ENCODE measurements at places on chromosomes 7 and 10.

GRCh38 chr7:90595801-90596670 is at the start of gene CDK14:
CDK14 (plus strand) TSS chr7:90596321; CDS start chr7:90596628, 307 bp downstream.
- peak; percentile 65 for DNase-seq

DNA sequence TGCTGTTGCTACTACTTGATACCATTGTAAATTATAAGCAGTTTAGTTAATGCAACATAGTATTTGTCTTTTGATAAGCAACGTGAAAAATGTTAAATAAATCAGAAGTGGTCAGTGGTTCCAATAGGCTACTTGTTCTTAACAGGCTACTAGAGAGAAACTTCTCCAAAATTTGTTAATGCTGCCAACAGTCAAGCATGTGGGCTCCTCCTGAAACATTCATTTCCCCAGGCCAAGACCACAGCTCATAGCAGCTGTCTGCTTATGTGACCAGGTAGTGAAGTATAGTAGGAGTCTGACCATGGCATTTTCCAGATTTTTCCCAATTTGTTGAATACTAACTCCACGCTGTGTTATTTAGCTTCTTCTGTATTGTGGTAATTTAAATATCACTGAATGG is 81.0 kb downstream of the CYP51A1 start:
- no peak for DNase-seq

GRCh38 chr7:42747044-42747443 is 164.8 kb downstream of the C7orf25 start:
- peak; percentile 23 for DNase-seq

GRCh38 chr7:25579778-25580075 is 351.4 kb upstream of the NPVF start:
- DNase-seq, result no peak

GRCh38 chr7:12258074-12258473 is 47.0 kb downstream of the TMEM106B start:
- peak; percentile 34 for DNase-seq

DNA sequence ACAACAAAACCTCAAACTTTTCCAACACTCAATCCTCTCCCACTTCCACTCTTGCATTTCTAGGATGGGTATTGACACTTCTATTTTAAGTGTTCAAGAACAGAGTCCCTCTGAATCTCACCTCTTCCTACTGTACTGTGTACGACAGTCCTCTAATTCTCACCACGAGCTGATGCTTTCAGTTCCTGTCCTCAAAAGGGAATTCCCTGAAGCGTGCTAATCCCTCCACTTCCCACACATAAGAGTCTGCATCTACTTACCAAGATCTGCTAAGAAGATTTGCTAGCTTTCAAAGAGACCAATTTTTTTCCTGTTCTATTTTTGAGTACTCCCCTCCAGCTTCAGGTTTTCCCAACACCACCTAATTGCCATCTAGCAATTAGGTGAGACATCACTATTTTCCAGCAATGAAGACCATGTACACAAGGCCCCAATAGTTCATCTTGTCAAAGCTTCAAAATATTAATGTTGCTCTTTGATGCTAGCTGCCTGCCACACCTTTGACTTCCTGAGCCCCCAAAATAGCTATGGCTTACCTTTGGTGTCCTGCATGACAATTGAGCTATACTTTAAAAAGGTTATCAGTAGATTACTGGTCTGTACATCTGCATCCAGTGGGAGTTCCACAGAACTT is 54.4 kb downstream of the ARMH3 start:
- no peak for DNase-seq

DNA sequence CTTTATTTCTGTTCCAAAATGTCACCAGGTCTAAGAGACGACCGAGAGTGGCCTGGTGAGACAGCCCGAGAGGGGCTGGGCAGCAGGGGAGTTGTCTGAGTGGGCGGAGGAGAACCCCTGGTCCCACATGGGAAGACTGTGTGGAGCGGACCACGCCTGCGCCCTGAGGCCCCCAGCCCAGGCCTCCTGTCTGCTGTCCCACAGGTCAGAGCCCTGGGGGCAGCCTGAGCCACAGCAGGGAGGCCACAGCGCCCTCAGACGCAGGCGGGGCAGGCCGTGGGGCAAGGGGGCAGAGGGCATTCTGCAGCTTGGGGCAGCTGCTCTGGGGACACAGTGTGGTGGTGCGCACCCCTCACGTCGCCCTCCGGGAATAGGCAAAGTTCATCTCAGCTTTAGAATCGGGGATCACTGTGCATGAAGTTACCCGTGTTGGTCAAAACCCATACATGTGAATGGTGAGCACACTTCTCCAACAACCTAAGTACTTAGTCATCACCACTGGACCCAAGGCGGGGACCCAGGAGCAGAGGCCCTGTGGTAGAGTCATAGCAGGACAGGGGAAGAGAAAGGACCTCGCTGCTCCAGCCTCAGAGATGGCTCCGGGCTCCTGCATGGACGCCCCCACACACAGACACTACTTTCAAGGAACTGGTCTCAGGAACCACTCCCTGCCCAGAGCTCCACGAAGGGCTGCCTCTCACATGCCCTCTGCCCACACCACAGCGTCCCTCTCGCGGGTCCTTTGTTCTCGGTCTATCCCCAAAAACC is 214.7 kb downstream of the ELFN1 start:
- peak; percentile 12 for DNase-seq

GRCh38 chr10:32949221-32949678 is 8.8 kb downstream of the ITGB1 start:
- peak; percentile 32 for DNase-seq

- DNase-seq, result no peak
Measured at GRCh38 chr10:114489521-114490310, 85.4 kb upstream of the AFAP1L2 start.

DNA sequence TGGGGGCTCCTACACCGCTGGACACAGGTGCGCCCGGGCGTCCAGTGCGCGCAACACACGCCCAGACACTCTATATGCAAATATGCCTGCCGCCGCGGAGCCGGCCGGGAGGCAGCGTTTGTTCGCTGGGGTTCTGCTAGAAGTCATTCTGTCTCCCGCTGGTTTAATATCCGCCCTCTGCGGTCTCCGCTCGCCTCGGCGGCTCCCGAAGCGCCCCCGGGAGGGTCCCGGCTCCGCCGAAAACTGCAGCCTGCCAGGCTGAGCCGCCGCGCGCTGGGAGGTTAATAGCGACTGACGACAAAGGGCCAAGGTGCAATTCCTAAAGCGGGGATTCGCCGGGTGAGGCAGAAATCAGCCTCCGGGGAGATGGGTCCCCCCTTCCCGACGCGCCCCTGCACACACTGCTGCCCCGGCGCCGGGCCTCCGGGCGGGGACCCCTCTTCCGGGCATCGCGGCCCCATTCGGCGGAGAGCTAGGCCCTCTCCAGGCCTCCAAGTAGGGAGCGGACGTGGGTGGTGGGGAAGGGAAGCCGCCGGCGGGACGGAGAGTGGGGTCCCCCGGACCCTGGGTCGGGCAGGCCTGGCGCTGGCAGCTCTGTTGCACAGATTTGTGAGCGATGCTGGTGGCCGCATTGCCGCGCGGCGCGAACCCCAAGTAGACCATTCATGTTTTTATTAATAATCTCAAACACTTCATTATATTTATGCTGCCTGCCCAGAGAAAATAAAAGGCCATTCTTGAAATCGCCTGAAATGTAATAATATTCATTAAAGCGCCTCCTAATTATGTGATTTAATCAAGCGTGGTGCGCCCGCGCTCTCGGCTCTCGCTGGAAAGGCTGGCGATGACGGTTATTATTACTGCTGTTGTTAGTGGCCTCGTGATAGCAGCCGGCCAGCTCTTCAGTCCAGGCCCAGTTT is 9.1 kb downstream of the EN2 start:
- DNase-seq, result no peak

DNA sequence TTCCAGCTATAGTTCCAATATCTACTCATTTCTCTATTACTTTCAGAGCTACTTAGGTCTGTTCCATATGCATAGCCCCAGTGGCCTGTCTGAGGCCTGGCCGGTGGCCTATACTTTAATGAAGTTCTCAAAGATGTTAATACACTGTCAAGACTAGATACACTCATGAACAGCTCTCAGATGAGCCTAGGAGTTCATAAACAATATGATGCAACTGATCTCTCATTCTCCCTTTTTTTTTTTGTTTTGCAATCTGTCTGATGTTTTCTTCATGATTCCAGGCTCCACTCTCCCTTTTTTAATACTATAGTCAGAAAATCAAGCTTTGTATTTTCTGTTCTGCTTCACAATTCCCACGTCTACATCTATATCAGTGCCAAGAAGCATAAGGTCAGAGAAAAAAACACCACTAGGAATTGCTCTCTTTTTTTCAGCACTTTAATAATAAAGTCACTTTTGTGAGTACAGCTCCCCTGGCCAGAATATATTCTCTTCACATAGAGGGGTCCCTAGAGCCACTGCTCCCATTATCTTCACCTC is 321.0 kb downstream of the C7orf25 start:
- DNase-seq, result no peak

DNA sequence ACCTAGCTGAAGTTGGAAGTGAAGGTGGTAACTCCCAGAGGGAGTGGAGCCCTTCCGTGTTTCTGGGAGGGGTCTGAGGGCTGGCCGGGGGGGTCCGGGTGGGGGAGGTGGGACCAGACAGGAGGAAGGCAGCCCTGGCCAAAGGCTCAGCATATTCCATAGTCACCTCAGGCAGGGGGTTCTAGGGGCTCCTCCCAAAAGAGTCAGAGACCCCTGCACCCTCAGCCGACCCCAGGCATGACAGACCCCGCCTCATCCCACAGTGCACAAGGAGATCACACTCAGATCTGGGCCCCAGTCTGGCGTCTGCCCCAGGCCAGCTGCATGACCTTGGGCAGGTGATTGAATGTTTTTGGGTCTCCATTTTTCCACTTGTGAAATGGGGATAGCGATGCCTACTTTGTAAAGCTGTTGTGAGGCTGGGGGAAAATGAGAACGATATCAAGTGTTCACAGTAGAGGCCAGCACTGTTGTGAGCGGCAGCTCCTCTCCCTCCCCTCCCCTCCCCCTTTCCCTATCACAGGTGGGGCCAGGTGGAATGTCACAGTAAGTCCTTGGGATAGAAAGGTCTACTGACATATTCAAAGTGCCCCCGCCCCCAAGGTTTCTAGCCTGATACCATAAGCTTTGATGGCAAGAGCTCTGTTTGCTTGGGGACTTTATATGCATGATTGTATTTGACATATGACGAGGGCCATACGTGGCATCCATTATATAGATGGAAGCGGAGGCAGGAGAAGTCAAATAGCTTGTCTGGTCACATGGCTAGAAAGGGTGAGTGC is 33.3 kb downstream of the DNAJB12 start:
- DNase-seq, result no peak

DNA sequence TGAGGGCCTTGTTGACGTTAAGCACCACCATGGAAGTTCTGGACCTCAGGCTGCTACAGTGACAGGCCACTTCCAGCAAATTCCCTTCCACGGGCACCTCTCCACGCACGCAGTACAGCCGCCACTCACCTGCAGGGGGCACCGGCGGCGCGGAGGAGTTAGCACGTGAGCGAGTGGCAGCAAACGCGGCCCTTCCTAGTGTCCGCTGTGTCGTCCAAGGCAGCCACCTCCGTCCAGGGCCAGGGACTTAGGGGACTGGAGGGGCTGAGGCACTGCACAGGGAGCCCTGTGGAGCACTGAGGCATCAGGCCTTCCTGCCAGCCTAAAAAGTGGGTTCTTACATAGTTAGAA is 164.4 kb downstream of the SVIL start:
- no peak for DNase-seq

GRCh38 chr10:79068203-79068561 is 584 bp upstream of the ZMIZ1 start:
- DNase-seq, result no peak

DNA sequence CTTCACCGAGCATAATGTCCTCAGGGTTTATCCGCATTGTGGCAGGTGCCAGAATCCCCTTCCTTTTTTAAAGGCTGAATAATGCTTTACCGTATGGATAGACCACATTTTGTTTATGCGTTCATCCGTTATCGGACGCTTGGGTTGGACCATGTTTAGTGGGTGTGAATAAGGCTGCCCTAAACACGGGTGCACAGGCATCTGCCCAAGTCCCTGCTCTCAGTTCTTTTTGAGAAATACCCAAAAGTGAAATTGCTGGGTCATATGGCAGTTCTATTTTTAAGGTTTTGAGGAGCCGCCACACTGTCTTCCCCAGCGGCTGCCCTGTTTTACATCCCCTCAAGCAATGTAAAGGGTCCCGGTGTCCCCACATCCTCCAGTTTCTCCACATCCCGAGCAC is 121.6 kb downstream of the DYNC2I1 start:
- DNase-seq, result no peak

- no peak for DNase-seq
Measured at GRCh38 chr7:4747746-4748145, 27.7 kb upstream of the AP5Z1 start.

GRCh38 chr7:51140199-51141164 is 176.1 kb downstream of the COBL start:
- no peak for DNase-seq

GRCh38 chr7:45582868-45583277 is 8.7 kb downstream of the ADCY1 start:
- no peak for DNase-seq

DNA sequence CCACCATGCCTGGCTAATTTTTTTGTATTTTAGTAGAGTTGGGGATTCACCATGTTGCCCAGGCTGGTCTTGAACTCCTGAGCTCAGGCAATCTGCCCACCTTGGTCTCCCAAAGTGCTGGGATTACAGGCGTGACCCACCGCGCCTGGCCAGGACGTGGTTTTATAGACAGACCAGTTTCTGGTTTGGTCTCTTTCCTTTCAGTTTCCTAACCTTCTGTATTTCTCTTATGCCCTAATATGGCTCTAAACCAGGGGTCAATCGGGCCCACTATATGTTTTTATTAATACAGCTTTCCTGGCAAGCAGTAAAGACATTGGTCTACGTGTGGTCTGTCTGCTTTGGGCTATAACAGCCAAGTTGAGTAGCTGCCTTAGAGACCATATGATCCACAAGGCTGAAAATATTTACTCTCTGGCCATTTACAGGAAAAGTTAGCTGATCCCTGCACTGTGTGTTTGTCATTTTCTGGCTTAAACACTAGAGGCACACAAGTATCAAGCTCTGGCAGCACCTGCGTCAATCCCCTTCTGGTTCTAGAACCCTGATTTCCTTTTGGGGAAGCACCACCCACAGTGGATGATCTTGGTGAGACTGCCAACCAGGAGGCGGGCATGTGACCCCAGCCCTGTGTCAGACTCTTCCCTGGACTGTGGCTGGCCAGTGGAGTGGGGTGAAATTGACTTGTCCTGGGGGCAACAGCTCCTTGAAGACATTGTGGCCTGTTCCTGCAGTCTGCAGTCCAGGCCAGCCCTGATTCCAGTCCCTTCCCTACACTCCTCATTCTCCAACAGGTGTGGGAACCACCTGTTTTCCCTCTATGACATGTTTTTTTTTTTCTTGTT is 497.2 kb downstream of the PLXNA4 start:
- no peak for DNase-seq

GRCh38 chr10:92268748-92269147 is 22.1 kb downstream of the CPEB3 start:
- DNase-seq, result no peak

DNA sequence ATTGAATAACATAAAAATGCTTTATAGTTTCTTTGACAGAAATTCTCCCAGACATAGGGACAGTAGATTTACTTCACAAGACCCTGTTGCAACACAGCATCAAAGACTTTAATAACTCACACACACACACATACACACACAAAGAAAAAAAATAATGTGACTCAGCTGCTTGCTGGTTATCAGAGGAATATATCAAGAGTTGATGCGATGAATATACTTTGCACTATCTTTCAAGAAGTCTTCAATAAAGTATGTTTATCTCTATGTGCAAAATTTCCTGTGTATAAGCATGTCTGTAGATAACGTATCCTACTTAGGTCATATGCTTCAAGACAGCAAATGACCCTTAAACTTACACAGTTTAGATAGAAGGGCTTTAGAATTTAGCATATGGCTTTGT is 243.1 kb downstream of the ARL4A start:
- DNase-seq, result no peak
